ENCODE measurements at places on chromosomes 5 and 9.

- DNase-seq, result no peak
These were observed 329.2 kb downstream of the TMEM167A start for GRCh38 chr5:82747986-82748385.

DNA sequence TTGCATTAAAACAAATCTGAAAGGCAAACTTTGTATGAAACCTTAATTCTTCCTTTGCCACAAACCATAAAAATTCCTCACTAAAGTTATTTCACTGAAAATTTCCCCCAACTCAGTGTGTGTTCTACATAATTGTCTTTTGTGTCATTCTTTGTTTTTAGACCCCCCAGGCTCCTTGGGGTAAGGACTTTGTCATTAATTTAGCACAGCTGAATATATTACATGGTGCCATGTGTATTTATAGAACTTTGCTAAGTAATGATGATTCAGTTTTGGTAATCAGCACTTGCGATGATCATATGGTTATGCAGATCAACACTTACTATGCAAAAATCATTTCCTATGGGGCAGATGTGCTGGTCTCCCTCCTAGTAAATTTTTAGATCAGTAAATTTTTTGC lies 712.1 kb upstream of the MEF2C start:
- no peak for DNase-seq

- DNase-seq, result no peak
These were observed 423.3 kb downstream of the EFNA5 start for GRCh38 chr5:107247427-107247826.

DNA sequence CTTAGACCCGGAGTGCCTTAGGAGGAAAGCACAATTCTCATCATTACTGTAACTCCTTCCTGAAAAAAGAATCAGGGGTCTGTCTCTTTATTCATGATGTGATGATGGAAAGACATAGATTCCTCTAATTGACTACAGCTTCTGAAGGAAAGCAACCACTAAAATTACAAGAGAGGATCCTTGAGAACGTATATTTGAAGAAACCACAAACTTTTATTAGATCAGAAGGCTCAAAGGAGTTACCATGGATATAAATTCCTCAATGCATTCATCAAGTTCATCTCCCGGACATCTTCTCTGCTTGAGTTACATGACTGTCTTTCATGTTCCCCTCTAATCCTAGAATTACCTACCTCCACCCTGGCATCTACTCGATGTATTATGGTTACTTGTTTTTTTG lies 104.1 kb upstream of the PAPPA start:
- no peak for DNase-seq

- peak; percentile 27 for DNase-seq
These were observed 117.0 kb upstream of the GNA14 start for GRCh38 chr9:77764894-77765780.

DNA sequence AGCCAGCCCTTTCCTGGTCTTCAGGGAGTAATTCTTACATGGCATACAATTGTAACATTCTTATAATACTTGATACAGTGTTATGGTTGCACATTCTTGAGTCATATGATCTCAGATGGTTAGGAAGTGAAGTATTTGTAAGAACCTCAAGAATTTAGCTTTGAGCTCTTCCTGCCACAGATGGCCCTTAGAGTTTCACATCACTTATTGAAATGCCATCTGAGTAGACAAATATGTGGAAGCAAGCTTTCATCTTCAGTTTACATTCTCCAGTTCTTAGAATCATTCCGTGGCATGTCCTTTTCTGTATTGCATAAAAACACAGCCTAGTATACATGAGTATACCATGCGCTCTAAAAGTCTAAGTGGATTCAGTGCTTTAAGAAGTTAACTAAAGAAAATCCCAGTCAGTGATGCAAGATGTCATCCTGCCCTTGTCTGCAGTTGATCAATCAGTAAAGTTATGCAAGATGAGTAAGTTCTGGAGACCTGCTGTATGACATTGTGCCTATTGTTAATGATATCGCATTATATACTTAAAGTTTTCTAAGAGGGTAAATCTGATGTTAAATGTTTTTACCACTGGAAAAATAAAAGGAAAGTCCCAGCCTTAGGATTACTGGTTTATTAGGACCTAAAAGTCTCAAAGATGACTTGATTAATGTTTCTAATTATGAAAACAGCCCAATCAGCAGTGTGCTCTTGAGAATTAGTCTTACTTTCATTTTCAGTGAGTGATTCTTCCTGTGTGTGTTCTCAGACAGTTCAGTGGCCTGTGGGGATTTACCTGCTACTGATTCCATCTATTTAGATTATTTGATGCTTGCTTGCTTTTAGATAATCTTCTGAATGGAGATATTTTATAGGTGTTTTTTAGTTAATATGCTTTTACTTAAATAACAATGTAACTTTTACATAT lies 29.4 kb downstream of the RHOBTB3 start:
- DNase-seq, result no peak

DNA sequence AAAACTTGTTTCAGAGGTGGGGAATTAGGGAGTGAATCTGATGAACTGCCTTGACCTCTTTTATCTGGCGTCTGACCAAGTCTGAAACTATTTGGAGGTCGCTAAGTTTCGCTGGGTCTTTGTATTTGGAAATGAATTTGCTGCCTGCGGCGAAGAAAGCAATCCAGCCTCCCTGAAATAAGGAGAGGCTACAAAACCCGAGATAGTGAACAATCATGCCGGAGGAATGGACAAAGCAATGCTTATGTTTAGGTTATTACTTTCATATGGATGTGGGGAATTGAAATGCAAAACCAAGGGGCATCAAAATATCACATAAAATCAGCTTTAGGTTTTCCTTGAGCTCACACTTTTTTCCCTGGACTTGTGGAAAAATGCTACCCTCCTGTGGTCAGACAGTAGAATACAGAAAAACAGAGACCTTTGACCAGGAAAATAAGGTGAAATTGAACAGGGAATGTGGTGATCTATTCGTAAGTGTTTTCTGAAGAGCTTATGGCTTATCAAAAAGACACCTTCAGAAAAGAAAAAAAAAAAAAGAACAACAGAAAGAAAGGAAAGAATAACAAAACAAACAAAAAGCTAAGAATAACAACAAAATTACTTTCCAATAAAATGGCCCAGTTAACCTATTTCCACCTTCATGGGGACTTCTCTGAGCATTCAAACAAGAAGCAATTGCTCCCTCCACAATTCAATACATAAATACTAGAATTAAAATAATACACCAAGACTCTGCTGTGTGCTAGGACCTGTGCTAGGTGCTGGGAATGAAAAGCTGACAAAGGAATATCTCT lies 68.6 kb upstream of the DPYSL3 start:
- DNase-seq, result peak; percentile 53

DNA sequence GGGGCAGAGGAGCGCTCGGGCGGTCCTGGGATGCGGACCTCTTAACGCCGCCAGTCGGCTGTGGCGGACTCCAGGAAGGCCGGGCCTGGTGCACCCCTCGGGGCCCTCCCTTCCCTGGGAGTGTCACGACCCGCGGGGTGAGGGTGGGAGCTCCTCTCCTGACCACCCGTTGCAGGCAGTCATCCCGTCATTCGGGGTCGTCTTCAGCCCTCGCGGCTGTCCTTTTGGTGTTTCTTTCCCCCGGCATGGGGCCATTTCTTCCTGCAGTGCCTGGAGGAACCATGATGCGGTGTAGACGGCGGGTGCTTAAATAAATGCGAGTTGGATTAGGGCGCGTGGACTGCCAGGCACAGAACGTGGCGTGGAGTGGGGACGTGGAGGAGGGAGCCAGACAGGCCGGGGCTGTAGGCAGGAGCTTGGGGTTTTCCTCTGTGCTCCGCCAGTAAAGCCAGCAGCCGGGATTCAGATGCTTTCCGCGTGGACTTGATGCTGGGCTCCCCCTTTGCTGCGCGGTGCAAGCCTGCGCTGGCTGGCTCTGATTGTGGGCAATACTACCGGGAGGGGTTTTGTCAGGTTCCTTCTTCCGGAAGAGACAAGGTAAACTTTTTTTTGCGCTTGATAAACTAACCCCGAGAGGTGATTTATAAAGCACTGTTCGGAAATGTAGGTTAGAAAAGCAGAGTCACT lies 868 bp downstream of the KDM4C start:
- DNase-seq, result peak; percentile 53

DNA sequence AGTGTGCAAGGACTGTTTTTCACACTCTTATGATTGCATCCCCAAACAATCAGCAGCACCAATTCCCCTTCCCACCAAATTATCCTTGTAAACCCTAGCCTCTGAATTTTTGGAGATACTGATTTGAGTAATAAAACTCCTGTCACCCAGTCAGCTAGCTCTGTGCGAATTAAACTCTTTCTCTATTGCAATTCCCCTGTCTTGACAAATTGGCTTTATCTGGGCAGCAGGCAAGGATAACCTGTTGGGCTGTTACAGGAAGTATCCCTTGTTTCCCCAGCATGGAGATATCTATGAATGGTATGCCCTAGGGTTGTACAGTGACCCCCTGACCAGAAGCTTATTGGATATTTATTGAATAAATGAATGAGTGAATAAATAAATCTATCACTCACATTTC lies 80.8 kb downstream of the PTCD2 start:
- no peak for DNase-seq

- no peak for DNase-seq
These were observed 50.7 kb upstream of the SLC25A51 start for GRCh38 chr9:37954581-37954981.

DNA sequence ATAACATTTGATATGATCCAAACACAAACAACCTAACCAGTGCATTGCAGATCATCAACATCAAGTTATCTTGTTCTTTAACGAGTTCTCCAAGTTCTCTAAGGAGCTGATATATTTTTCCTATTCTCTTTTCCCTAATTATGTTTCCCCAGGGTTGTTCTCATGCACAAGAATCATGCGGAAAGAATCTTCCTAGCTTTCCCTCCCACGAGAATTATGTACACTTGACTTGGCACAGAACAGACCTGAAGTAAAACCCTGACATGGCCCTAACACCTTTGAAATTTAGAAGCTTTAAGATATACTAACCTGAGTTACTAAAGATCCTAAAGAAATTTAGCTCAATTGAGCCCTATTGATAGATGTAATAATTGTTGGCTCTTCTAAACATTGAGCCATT lies 110.7 kb upstream of the FST start:
- DNase-seq, result no peak

DNA sequence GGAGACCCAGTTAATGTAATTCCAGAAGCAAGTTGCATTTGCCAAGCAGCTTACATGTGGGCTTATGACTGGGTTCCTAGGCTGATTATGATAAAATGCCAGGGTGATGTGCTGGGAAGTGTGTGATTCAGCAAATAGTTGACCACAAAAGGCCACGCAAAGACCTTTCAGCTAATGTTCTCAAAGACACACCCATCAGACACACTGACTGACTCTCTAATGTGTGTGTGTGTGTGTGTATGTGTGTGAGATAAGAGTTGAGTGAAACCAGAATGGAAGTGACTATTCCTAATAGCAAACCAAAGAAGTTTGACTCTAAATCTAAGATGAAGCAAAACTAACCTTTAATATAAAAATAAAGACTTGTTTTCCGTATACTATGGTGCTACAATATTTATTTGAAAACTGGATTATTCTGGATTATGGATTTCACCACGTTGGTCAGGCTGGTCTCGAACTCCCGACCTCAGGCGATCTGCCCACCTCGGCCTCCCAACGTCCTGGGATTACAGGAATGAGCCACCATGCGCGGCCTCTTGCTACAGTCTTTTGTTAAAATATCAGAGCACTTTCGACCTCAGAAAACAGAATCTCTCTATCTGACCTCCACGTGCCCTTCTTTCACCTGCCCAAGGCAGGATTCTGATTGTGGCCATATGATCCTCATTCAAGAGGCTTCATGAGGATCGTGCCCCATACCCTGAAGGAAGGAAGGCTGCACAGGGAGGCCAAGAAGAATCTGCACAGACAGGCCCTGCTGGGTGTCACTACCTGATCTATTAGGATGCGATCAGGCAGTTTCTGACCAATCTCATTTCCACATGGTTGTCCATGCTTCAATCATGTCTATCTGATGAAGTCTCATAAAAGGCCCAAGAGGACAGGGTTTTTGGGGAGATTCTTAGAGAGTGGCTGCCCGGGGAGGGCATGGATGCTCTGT lies 75.6 kb downstream of the USP20 start:
- no peak for DNase-seq

- no peak for DNase-seq
These were observed 245.5 kb downstream of the AUH start for GRCh38 chr9:91116211-91116610.

GRCh38 chr9:95116002-95116807 lies 201.3 kb downstream of the FANCC start:
- DNase-seq, result no peak

GRCh38 chr5:172541099-172541772 lies 86.9 kb upstream of the SH3PXD2B start:
- no peak for DNase-seq

GRCh38 chr9:134175291-134175807 lies 11.0 kb upstream of the RNU6ATAC start:
- no peak for DNase-seq

DNA sequence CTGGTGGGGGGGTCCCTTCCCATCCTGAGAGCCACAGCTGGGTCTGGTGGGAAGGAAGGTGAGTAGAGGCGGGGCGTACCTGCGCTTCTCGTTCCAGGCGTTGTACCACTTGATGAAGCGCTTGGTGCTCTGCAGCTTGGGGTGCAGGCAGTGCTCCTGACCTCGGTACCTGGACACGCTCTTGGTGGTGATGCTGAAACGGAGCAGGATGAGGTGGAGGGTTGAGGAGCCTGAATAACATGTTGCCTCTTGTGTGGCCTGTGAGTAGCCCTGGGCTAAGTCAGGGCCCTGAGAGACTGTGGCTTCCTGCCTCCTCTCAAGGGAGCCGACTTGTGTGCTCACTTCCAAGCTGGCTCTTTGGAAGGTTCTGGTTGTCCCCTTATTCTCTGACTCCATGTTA lies 4.3 kb downstream of the CXCL14 start:
- no peak for DNase-seq

GRCh38 chr9:93303258-93303771 lies 119.4 kb downstream of the WNK2 start:
- DNase-seq, result no peak

DNA sequence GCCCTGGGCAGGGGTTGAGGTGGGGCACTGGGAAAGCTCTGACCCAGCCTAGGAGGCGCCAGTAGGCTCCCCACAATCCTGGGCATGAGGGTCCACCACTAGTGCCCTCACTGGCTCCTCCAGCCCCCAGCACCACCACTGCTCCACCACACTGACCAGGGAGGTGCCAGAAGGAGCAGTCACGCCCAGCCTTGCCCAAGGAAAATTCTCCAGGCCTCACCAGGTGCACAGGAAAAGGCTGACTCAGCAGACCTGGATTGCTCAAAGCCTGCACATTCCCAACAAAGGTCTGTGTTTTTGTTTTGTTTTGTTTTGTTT lies 62.9 kb downstream of the ZNF354C start:
- no peak for DNase-seq

DNA sequence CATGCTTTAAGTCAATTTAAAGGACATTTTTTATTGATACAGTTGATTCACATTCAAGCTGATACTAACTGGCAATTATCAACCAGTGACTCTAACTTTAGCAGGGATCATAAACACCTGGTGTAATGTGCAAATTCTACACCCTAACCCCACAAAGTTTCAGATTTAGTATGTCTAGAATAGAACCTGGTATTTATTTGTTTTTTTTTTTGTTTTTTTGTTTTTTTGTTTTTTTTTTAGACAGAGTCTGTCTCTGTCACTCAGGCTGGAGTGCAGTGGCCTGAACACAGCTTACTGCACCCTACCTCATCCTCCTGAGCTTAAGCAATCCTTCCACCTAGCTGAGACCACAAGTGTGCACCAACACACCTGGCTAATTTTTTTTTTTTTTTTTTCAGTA lies 311.2 kb upstream of the SEMA6A start:
- no peak for DNase-seq
